ENCODE measurements at places on chromosomes 7 and 10.

DNA sequence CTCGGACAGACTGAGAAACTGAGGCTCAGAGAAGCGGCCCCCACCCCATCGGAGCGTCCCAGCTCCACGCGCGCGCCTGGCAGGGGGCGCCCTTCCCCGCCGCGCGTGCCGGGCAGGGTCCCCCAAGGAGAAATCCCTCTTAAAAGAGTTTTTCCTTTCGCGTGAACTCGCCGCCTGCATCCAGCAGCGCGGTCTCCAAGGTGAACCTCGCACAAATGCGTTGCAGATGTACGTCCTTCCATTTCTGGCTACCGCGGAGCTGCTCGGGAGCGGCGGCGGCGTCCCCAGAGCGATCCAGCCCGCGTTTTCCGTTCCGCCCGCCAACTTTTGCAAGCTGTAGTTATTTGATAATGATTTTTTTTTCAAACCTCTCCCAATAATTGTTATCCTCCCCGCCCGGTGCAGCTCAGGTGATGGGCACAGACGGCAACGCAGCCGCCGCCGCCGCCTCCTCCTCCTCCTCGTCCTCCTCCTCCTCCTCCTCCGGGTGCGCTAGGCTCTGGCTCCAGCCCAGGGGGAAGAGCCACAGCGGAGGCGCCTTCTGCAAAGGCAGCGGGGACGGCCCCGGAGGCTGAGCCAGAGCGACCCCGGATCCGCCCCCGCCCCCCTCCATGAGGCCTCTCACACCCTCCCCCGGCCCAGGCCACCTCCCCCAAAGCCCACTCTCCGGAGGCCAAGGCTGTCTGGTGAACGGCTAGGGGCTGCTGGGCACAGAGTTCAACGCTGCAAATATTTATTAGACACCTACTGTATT, 74.0 kb upstream of the CUX1 start:
- peak; percentile 31 for DNase-seq

DNA sequence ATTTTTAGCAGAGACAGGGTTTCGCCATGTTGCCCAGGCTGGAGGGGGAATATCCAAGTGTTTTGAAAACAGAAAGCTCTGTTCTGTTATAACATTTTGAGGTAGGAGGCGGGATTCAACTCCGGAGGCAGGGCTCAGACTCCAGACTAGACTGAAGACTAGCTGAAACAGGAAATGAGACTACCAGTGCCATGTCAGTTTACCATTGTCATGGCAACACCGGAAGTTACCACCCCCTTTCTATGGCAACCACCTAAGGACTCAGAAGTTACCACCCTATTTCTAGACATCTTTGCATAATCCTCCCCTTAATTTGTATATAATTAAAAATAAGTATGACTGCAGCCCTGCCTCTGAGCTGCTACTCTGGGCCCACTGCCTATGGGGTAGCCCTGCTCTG, 1069.1 kb upstream of the AUTS2 start:
- DNase-seq, result no peak

GRCh38 chr7:7969306-7970236, 975 bp downstream of the GLCCI1 start:
- DNase-seq, result peak; percentile 36

GRCh38 chr10:133279326-133280226, 2.9 kb upstream of the ADAM8 start:
- no peak for DNase-seq

GRCh38 chr10:90930971-90931871, 10.3 kb upstream of the ANKRD1 start:
- peak; percentile 97 for DNase-seq

DNA sequence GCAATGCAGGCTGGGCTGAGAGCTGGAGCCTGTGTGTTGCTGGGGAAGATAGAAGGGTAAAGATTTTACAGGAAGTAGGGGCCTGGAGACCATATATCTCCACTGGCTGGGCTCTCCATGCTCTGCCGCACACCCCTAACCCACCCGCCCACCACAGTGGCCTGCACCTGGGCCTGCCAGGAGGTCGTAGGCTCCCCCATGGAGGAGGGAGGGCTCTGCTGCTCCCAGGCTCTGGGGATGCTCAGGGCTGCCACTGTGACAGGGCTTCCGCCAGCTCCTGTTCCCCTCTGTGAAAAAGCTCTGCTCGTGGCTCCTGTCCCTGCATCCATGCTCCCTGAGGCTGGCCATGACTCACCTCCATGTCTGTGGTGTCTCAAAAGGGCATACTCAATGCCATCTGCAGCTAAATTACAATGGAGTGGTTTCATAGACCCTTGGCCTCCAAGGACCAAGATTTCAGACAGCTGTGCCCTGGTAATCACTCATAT, 106.0 kb downstream of the CXCL12 start:
- no peak for DNase-seq

- peak; percentile 8 for DNase-seq
These were observed 306.7 kb downstream of the CRPPA start for GRCh38 chr7:16114633-16115032.

DNA sequence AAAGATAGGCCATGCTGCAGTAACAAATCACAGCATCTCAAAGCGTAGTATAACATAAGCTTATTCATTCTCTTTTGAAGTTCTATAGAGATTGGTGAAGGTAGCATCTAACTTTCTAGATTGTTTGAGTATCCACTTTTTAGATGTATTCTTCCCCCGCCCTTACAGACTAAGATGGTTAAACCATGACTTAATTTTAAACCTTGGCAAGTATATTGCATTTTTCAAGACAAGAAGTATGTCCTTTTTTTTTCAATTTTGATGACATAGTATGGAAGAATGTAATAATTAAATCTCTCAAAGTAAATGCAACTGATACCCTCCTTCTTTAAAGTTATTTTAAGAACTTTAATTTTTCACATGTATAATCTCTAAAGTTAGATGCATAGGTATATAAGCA, 190.0 kb downstream of the KCND2 start:
- no peak for DNase-seq

DNA sequence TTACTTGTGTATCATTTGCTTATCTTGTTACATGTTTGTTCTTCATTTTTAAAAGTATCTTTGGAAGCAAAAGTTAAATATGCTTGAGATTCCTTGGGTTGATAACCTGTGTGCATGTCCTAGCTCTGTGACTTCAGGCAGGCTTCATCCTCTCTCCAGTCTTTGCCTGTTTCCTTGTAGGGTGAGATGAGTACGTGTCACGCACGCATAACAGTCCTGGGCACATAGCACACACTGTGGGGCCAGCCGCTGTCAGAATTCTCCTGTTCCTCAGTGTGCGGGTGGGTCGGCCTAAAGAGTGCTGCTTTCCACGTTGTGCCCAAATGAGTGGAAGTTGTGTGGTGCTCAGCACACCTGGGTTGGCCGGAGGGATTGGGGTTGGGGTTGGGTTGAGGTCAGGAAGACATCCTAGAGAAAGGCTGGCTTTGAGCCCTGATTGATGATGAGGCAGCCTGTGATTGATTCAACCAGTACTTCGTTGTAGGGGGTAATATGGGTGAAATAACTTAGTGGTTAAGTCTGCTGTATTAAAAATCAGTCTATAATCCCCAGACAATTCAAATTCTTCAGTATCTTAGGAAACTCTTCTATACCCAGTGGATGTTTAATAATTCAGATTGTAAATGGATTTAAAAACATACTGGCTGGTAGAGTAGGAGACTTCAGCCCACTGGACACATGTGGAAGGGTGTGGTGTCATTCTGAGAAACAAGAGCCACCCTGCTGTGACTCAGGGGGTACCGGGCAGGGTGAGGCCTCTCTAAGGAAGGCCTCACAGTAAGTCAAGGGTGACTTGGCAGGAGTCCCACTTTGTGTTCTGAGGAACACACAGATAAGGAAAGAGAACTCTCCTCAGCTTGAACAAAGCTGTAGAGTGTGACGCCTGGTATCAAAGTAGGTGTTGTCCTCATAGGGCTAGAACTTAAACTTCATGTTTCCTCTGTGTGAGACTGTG, 54.8 kb downstream of the DAGLB start:
- DNase-seq, result peak; percentile 75

GRCh38 chr10:60162631-60163030, 227.0 kb downstream of the ANK3 start:
- DNase-seq, result no peak

GRCh38 chr7:8263048-8263447, 1.1 kb upstream of the ICA1 start:
- no peak for DNase-seq

- DNase-seq, result no peak
These were observed 91.6 kb downstream of the RNF32 start for GRCh38 chr7:156732091-156732625.

DNA sequence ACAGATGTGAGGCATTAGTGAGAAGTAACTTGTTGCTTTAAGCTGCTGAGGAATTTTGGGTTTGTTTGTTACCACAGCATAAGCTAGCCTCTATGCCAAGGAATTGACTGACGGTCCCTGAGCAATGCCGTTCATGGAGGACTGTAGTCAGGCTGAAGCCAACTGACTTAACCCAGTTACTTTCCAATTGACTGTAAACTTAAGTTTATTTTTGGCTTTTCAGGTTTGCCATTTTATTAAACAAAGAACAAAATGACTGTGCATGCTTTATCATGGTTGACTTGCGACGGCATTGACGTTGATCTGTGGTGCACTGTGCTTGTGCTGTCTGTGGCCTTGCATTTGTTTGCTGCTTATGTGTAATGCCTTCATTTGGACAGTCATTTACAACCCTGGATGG, 53.5 kb downstream of the DNAJB9 start:
- DNase-seq, result no peak

GRCh38 chr7:40977533-40977932, 725.4 kb downstream of the INHBA start:
- DNase-seq, result no peak

GRCh38 chr7:47580811-47581331, 1.0 kb downstream of the TNS3 start:
- no peak for DNase-seq

DNA sequence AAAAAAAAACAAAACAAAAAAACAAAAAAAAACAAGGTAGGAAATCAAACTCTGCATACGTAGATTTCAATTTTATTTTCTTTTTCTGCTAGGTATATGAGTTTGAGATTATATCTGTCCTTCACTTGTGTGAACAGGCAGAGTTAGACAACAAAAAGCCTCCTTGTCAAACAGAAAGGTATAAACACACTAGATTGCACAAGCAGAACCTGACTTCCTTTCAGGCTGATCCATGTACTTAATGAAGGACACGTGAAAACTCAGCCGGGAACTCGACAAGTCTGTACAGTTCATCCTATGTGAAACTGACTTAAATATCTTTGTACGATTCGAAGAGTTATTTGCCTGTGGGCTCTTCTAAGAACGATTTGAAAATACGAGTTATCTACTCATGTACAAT, 254.1 kb downstream of the ARL4A start:
- DNase-seq, result no peak

DNA sequence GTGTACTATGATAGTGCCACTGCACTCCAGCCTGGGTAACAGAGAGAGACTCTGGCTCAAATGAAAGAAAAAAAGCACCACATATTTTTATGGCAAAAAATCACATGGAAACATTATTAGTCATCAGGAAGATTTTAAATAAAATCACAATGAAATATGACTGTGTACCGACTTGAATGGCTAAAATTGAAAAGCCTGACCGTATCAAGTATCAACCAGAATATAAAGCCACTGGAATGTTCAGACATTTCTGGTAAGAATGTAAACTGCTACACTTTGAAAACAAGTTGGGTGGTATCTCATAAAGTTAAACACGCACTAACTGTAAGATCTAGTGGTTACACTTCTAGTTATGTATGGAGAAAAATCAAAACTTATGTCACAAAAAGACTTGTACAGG, 306.7 kb upstream of the MBL2 start:
- no peak for DNase-seq

- DNase-seq, result no peak
These were observed 10.6 kb downstream of the VOPP1 start for GRCh38 chr7:55561690-55562089.

GRCh38 chr10:24394461-24395190, 185.7 kb downstream of the KIAA1217 start:
- DNase-seq, result no peak

- DNase-seq, result no peak
These were observed 102.1 kb downstream of the VPS41 start for GRCh38 chr7:38806912-38807311.

GRCh38 chr10:28922127-28922526, 244.8 kb downstream of the BAMBI start:
- no peak for DNase-seq

DNA sequence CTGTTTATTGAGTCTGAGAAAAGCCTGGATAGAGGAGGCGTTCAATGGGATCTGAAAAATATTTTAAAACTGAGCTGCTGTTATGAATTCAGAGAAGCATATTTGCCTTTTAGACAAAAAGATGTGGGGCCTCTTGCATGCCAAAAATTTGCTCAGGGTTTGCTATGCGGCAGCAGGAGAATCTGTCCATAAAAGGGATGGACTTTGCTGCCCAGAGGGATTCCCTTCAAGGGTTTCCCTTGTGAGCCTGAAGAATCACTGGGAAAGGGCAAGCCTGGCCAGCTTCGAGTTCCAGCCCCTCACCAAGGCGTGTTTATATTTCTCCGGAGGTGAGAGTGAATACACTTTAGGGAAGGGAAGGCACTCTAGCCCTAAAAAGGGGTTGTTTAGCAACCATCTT, 55.5 kb upstream of the CALD1 start:
- DNase-seq, result no peak

DNA sequence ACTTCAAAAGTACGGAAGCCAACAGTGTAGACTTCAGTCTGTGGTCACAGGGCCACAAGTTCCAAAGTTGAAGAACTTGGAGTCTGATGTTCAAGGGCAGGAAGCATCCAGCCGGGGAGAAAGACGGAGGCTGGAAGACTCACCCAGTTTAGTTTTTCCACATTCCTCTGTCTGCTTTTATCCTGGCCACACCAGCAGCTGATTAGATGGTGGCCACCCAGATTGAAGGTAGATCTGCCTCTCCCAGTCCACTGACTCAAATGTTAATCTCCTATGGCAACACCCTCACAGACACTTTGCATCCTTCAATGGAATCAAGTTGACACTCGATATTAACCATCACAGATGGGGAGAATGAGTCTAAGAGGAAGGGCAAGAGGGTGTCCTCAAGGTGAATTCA, 19.3 kb upstream of the FRMD4A start:
- no peak for DNase-seq

DNA sequence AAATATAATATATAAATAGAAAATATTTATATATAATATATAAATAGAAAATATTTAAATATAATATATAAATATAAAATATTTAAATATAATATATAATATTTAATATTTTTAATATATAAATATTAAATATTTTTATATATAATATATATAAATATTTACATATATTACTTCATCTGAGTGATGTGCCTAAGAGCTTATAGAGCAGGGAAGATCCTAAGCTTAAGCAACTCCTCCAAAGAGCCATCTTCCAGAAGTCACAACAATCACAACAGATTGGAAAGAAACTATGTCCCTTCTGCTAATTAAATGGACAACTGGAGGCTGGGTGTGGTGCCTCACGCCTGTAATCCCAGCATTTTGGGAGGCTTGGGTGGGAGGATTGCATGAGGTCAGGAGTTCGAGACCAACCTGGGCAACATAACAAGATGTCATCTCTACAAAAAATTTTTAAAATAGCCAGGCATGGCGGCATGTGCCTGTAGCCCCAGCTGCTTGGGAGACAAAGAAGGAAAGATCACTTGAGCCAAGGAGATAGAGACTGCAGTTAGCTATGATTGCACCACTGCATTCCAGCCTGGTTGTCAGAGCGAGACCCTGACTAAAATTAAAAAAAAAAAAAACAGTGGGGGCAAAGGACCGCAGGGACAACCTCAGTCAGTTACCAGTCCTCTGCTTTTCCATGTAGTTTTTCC, 198.7 kb downstream of the SKIDA1 start:
- no peak for DNase-seq

GRCh38 chr7:66790196-66790595, 49.7 kb downstream of the RABGEF1 start:
- DNase-seq, result no peak
